ENCODE measurements at places on chromosomes 2 and 18. TPM values are rescaled to one million over a fixed set of nuclear protein-coding genes. Genes with fewer than 3 reads are reported as not detected.

TGFA gene
- 0.15 TPM for total RNA-seq

ABHD1 gene
- total RNA-seq = 0.73 TPM

PER2 gene
- 0.93 TPM for total RNA-seq

STPG4 gene
- 0.33 TPM for total RNA-seq

COBLL1 gene
- 16.8 TPM for total RNA-seq

KRTCAP3 gene
- 0.46 TPM for total RNA-seq

MBD5 gene
- total RNA-seq = 26.9 TPM

ASPRV1 gene
- 0.34 TPM for total RNA-seq

BCL2 gene
- total RNA-seq = 19.3 TPM

DAPL1 gene
- total RNA-seq = 5.9 TPM

RPRM gene
- not detected for total RNA-seq
